ENCODE measurements at places on chromosomes 5 and 9.

DNA sequence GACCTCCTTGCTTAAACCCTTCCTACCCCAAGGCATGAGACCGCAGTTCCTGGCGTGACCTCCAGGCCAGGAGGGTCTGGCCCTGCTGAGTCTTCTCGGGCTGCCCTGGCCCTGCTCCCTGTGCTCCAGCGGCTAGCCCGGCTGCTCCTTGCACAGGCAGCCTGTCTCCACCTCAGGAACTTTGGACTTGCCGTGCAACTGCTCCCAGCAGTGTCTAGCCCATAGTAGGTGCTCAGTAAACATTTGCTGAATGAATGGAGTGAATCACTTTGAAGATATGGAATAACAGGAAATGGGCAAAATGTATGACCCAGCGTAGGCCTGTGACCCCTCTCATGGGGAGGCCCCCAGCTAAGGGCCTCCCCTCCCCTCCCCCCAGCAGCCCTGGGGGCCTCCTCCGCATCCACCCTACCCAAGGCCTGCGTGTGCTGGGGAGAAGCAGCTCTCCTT, 127.1 kb downstream of the ZNF354C start:
- no peak for DNase-seq

- no peak for DNase-seq
Observed at GRCh38 chr9:98201102-98201501, 8.7 kb upstream of the CORO2A start.

- no peak for DNase-seq
Observed at GRCh38 chr5:14211818-14212803, 69.0 kb downstream of the TRIO start.

DNA sequence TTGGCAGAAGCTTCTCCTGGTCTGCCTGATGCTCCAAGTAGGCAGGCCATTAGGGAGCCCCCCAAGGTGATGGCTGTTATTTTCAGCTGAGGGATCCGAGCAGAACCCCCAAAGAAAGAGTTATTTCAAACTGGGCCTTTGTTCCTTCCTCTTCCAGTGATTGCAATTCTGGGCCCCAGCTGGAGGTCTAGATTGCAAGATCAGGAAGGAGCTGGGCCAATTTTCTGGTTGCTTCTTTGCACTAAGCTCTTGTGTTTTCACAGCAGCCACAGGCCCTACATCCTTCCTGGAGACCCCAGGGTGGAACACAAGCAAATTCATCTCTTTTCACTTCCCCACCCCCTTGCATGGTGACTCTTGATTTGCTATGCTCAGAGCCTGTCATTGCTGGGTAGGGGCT, 215.0 kb downstream of the SEMA6A start:
- DNase-seq, result no peak

- DNase-seq, result no peak
Observed at GRCh38 chr5:20678386-20678785, 690.4 kb upstream of the CDH18 start.

DNA sequence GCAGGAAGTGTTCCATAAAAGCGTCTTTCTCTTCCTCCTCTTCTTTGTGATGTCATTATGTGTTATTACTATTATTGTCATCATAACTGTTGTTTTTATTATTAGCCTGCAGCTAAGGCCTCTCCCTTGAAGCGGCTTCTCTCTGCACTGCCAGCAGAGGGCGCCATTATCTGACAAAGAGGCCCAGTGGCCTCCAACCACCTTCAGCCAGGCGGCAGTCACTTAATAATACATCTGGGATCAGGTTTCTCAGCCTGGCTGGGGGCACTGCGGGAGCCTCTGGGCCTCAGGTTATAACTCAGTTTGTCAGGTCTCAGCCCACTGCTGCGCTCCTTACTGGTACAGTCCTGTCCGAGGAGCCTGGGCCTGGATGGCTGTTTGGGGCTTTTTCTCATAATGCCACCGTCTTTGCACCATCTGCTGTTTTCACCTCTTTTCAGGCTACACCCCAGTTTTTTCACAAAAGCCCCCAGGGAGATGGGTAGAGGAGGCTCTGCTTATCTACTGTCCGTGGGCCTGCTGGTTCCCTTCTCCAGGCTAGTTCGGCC, 281.9 kb downstream of the NSG2 start:
- peak; percentile 33 for DNase-seq

DNA sequence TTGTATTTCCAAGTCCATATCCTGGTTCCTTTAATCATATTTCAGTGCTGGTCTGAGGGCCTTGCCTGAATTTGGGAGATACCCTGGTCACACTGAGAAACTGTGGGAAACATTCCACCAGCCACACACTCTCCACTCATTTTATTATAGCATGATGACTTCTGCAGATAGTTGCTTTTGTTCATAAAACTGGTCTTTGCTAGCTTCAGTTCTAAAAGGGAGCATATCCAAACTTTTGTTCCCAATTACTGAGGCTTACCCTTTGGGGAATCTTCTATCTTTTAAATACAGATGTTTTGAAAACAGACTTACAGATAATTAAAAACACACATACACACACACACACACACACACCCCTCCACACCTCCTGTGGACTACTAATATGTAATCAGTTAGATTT, 21.0 kb downstream of the DMGDH start:
- no peak for DNase-seq

- no peak for DNase-seq
Observed at GRCh38 chr5:59446356-59446755, 447.2 kb downstream of the PDE4D start.

DNA sequence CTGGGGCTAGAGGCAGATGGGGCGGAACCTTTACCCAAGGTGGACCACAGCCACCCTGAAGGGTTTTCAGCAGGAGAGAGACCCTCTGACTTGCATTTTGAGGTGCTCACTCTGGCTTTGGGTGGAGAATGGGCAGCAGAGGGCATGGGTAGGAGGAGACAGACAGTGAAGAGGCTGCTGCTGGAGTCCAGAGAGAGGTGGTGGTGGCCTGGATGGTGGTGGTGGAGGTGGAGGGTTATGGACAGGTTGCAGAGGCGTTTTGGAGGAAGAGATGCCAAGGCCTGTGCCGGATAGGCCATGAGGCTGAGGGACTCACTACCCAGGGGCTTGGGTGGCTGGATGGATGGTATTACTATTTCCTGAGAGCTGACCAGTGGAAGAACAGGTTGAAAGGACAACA, 46.1 kb upstream of the CDKN2AIPNL start:
- DNase-seq, result no peak

- peak; percentile 61 for DNase-seq
Observed at GRCh38 chr9:92808726-92809451, 44.3 kb upstream of the BICD2 start.

GRCh38 chr5:107469064-107469463, 201.7 kb downstream of the EFNA5 start:
- no peak for DNase-seq

- DNase-seq, result no peak
Observed at GRCh38 chr9:112012026-112012902, 115.7 kb downstream of the UGCG start.

DNA sequence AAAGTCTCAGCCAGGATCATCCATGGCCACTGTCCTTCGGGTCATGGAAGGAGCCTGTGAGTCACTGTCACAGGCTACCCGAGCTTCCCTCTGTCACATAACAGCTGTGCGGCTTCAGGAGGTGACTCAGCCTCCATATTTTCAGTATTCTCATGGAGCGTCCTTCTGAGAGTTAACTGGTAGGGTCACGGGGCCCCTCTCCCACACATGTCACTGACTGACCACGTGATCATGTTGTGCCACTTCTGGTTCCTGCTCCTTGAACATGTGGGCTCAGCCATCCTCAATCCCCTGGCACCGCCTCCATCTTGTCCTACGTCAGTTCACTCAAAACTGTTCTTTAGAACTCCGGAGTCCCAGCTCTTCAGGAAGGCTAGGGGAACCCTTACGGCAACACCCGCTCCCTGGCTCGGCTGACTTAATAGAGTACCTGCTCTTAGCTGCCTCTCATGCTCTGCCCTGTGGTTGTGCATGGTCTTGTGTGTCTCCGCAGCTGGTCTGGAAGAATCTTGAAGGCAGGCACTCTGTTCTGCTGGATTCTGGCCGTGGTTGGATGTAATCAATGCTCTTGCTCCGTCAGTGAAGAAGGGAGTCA, 182.8 kb downstream of the ICE1 start:
- DNase-seq, result no peak

DNA sequence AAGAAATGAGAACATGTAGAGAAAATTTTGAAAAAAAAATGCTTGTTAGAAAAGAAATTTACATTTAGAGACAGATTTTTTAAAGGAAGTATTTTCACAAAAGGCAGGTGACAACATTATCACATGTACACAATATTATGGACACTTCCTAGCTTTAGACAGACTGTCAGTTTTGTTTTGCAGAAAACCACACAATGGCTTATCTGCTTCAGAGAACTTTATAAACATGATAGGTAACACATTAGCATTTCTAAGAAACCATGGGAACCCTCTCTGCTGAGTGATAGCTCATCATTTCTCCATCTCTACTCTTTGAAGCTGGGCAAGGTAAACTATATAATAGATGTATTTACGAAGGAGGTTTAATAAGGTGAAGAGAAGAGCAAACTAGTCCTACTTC, 25.6 kb downstream of the POU5F2 start:
- no peak for DNase-seq

DNA sequence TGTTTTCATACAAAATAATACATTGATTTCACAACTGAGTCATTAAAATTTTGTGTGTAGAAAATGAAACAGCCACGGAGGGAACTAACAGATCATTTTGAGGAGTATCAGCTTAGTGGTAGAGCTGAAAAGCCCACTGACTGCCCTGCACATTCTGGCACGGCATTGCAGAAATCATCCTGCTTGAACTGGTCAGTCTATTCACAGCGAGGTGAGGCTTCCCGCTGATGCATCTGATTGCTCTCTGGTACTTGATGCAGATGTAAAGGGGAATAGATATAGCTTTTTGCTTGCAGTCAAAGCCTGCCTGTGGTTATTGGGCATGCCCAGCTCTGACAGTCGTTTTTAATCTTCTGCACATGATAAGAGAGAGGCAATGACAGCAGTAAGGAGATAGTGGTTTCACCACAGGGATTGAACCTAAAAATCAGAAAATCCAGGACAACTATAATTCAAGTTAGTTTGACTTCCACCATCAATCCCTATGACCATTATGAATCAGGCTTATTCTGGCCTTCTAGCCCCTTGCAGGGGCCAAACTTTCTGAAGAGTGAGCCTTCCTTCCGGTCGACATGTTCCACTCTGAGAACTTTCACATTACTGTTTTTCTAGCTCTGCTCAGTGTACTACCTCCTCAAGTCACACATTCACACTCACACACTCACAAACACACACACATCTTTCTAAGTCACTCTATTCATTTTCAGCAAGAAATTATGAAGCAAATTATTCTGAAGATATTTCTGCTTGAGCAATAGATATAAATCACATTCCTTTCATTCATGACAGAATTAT, 782.8 kb upstream of the NUDT12 start:
- no peak for DNase-seq
